T-helper 2 cell (primary cell): ENCODE measurements at places on chromosomes 2 and 18.

GRCh38 chr2:4898706-4899105 is 793.5 kb upstream of the SOX11 start:
- no peak for DNase-seq

- no peak for DNase-seq
Observed at GRCh38 chr2:150376553-150377335, 110.7 kb downstream of the RND3 start.

DNA sequence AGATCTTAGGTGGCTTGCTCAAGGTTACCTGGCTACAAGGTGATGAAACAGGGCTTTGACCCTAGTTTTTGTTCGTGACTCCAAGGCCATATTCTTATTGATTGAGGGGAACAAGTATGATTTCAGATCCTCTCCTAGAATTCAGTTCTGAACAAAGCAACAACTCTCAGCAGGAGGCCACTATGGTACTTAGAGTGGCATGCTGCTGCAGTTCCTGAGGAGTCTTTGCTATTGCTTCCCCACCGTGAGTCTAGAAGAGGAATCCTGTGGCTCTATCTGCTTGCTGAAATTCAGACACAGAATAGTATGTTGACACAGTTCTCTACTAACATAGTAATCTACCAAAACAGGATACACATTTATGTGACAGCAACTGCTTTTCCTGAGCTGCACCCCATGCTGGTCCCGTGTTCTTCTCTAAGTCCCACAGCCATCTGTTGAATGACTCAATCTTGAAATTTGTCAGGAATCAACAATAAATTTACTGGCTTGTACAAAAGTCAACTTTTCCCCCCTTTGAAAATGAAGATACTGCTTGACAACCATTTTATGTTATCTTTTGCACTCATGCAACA is 4.1 kb downstream of the TGFBRAP1 start:
- no peak for DNase-seq

GRCh38 chr2:80592106-80592505 is 287.6 kb upstream of the LRRTM1 start:
- no peak for DNase-seq

GRCh38 chr18:27785815-27786471 is 391.0 kb downstream of the CDH2 start:
- no peak for DNase-seq

DNA sequence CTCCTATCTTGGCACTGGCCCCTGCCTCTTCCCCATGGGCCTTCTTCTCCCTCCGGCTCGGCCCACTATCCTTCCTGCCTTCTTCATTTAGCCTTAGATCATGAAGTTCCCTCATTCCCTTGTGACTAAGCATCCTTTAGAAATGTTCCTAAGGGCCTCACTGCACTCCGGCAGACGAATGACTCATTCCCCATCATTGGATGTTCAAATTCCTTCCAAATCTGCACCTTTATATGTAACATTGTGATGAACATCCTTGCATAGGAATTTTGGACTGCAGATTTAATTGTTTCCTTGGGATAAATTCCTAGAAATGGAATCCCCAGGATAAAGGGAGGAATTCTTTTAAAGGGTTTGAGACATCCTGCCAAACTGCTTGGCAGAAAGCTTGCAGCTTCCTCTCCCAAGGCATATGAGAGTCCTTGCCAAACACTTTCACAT is 19.0 kb downstream of the CRACDL start:
- DNase-seq = no peak

DNA sequence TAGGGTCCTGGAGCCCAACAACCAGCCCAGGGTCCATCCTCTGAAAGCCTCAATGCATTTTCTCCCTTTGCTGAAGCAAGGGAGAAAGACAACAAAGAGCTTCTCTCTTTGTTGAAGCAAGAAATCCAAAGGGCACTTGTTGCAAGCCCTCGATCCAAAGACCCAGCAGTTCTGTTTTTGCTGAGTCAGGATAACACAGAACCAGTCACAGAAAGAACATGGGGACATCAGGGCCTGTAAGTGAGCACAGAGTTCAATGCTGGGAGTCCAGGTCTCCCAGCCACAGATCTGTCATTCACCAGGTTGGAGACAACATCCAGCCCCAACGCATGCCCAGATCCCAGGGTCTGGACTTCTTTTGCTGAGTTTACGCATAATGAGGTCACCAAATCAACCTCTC is 315.8 kb upstream of the KLHL29 start:
- no peak for DNase-seq

GRCh38 chr18:11989174-11989573 is 7.9 kb downstream of the IMPA2 start:
- no peak for DNase-seq

DNA sequence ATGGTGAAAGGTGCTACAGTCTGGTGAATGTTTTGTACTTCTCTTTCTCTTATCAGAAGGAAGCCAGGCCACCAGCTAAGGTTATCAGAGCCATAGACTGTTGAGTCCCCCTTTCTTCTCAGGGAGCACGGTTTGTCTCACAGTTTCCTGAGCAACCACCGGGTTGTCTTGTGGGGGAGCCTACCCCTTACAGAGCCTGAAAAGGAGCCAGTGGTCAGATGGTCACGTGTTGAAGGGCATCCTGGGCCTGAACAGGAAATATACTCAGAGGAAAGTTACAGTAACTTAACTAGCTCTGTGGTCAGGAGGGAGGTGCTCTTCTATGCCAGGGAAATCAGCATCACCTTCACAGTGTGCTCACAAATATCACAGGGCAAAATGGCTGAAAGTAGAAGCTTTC is 11.6 kb downstream of the CD28 start:
- DNase-seq = peak; percentile 93

DNA sequence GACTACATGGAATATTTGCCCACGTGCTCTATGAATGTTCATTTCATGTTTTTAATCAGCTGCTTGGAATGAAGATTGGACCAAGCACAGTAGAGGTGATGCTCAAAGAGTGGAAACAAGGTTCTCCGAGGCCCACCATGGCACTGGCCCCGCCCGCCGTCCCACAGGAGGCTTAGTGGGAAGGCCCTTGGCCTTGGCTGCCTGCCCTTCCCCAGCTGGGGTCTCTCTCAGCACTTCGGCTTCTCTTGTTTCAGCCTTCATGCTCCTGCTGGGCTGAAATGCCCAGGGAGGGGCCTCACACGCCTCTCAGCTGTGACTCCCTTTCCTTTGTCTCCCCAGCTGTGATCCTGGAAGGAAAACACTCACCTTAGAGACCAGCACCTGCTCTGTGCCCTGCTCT is 833.2 kb downstream of the GALR1 start:
- DNase-seq = no peak

GRCh38 chr2:232636788-232637420 is 3.5 kb downstream of the EFHD1 start:
- peak; percentile 10 for DNase-seq

GRCh38 chr18:12844391-12844790 is 39.6 kb downstream of the PTPN2 start:
- no peak for DNase-seq

GRCh38 chr2:39429746-39430145 is 7.3 kb downstream of the MAP4K3 start:
- no peak for DNase-seq

DNA sequence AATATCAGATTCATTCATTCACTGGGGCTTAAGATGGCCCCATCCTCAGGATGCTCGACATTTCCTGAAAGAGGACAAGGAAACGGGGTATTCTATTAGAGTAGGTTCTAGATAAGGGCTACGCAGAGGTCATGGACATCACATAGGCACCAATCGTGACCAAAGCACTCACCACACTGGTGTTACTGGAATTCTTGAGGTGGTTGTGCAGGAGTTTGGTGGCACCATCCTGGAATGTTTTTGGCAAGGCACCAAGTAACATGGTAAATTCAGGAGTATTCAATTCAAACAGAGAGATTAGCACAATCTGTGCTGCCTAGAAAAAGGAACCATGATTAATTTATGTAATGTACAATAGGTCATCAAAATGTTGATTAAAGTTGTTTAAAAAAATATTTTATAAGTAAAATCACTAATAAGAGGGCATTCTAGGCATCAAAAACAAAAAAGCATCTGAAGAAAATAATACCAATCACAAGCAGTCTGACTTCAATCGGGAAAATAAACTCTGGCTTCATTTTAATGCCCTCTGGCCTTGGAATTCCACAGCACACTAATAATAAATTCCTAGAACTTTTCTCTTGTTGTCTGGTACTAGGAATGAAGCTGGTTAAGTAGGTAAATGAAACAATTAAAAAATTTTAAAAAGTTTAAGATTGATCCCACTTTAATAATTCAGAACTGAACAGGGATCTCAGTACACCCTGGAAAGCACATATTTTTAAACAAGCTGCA is 102.8 kb upstream of the TFCP2L1 start:
- no peak for DNase-seq

DNA sequence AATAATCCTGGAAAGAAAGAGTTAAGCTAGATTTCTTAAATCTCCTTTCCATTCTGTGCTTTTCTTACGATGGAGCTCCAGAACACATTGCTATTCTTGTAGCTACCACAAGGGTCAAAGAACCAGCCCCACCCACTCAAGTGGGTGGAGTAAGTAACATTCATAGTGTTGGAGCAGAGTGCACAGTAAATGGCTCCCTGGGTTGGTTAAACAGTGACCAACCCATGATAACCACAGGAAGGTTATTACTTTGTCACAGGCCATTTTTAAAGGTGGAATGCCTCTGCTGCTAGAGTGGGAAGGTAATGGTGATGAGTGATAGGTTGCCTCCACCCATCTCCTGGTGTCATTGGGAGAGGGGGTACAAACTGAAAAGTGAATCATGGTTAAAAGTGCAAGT is 13.9 kb downstream of the ARPC2 start:
- peak; percentile 31 for DNase-seq

- DNase-seq = no peak
Observed at GRCh38 chr18:23943104-23943503, 71.5 kb upstream of the TTC39C start.

GRCh38 chr2:13504808-13505207 is 788.1 kb downstream of the TRIB2 start:
- DNase-seq = no peak

DNA sequence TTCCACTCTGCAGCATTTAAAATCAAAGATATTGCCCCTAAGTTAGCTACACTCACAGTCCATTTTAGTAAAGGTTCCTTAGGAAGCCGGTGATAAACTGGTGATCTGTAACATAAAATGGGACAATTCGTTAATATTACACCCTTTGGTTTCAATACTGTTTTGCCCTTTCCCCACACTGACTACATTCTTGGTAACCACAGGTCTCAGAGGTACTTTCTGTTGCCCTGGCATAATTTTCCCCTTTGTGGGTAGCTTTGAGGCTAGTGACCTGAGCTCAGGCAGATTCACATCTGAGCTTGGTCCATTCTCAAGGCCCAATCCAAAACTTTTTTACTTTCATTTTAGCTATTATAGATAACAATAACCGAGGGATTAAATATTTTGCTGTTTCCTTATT is 32.9 kb upstream of the CSRNP3 start:
- no peak for DNase-seq

DNA sequence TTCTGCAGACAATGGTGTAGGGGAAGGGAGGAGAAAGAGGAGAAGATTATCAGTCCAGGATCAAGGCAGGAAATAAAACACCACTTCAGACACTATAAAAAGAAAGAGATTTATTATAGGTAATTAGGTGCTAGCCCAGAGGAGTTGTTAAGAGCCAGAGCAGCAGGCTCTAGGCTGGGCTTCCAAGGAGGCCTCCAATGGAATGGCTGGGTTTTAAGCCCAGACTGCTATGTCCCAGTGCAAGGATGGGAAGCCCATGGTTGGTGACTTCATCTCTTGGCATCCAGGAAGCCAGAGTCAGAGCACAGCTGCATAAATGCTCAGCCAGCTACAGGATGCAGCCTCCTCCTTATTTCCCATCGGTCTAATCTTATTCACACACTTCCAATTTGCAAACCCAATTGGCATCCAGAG is 95.6 kb downstream of the LAMA3 start:
- DNase-seq = no peak

DNA sequence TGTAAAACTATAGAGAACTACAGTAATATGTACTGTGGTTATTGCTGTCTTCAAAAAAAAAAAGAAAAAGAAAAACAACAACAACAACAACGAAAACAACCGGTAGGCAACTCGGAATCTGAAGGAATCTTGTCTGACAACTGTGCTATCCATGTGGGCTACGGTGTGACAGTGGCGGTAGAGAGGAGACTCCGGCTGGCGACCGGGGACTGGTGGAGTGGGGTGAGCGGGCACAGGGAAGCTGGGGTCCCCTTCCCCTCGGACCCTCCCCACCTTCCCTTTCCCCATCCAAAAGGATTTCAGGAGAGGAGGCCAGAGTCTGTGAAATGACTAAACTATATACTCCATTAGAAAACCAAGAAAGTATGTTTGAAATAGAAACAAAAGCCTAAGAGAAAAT is 22.9 kb downstream of the IGFBP5 start:
- DNase-seq = no peak

DNA sequence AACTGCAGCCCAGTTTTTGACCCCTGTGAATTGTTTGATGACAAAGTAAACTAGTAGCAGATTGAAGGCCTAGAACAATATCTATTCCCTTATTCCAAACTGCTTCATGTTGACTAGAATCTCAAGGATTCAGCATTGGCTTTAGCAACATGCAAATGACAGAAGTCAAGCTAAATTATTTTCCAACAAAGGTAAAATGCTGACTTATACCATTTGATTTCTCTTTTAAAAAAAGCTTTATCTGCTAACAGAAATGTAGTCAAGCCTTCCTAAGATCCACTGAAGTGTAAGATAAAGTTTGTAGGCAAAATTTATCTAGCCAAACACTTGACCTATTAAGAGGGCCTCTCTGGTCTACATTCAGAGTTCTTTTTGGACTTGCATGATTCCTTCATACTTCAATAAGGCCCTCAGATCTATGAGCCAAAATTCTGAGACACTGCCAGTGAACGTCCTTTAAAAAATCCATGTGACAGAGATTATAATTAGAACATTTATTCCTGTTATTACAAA is 9.5 kb upstream of the CYBRD1 start:
- no peak for DNase-seq

GRCh38 chr2:219362524-219363164 is 25.1 kb downstream of the DNPEP start:
- no peak for DNase-seq

DNA sequence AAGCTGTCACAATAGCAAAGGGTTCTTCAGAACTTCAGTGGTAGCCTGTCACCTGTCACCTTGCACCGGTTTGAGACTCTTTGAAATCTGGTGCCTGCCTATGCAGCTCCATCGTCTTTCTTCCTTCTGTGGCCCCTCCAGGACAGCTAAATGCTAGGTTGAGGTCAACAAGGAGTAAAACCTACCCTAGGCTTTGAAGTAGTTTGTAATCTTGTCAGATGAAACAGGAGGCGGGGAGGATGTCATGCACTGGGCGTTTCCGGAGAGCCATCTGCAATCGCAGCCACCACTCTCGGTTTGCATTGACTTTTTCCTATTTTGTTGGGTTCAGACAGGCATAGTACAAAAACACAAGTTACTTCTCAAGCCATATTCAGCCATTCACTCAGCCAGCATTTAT is 116.7 kb downstream of the LPIN1 start:
- no peak for DNase-seq

GRCh38 chr18:11071300-11071699 is 78.1 kb downstream of the PIEZO2 start:
- DNase-seq = no peak

GRCh38 chr2:203072371-203072770 is 57.7 kb downstream of the NBEAL1 start:
- DNase-seq = no peak
